ENCODE measurements at places on chromosomes 7 and 10. TPM values are rescaled to one million over a fixed set of nuclear protein-coding genes. Genes with fewer than 3 reads are reported as not detected.

The PTN gene
- total RNA-seq: not detected

- H3K27ac ChIP-seq: no peak overlapping the region
- DNase-seq: no peak
- H3K4me1 ChIP-seq: no peaks in the 10 kb centered on the region
- no peak overlapping the region for H3K4me3 ChIP-seq
- H3K36me3 ChIP-seq: no peaks in the 10 kb centered on the region
These were observed 43.6 kb downstream of the NKX6-2 start for GRCh38 chr10:132742167-132742836.

The SPDYE1 gene
- 0.24 TPM for total RNA-seq

DNA sequence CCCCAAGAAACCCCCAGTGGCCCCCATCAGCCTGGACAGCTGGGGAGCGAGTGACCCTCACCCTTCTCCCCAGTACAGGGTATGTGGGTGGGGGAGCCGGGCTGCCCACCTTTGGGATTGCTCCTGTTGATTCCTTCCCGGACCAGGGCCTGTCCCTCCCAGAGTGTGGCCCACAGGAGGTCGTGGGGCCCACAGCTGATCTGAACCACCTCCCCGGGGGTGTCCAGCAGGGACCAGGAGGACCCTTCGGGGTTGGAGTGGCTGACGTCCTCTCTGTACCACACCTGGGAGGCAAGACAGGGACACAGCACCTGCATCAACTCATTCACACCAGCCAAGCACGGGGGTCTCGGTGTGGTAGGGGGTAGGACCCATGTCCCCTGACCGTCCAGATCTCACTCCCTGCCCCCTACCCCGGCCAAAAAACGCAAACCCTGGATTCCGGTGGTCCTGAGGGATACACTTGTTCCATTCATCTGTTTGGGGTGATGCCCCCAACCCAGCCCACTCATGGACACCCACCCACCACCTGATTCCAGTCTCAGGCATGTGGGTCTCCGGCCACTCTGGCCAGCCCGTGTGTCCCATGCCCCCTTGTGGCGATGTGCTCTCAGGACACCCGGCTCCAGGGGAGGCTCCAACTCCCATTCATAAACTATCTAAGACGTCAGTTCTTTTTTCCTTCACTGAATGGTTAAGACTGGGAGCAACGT, 10.9 kb downstream of the TECPR1 start:
- H3K36me3 ChIP-seq: peaks cover 38% of the 10 kb centered on the region
- H3K4me3 ChIP-seq: no peak overlapping the region
- H3K4me1 ChIP-seq: no peaks in the 10 kb centered on the region
- no peak overlapping the region for H3K27ac ChIP-seq
- peak; percentile 51 for DNase-seq
- no peaks in the 10 kb centered on the region for H3K27me3 ChIP-seq

DNA sequence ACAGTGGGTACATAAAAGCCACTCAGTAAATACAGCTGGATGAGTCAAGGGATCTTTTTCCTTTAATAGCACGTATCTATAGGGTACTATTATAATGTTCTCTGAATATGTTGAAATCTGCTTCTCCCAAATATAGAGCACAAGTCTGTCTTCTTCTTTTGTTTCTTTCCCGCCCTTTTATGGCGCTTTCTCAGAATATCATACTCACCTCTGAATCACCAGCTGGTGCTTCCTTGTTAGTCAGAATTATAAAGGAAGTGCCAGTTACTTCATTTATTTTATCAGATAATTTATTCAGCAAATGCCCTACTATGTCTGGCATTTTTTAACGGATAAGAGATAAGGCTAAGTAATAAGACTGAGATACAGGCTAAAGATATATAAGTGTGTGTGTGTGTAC, 772.9 kb downstream of the SORCS3 start:
- no peak for DNase-seq
- H3K4me3 ChIP-seq: no peak overlapping the region
- H3K27ac ChIP-seq: no peak overlapping the region
- no peaks in the 10 kb centered on the region for H3K36me3 ChIP-seq
- H3K27me3 ChIP-seq: no peaks in the 10 kb centered on the region
- no peaks in the 10 kb centered on the region for H3K4me1 ChIP-seq

GRCh38 chr7:24334627-24335026, 50.6 kb downstream of the NPY start:
- H3K36me3 ChIP-seq: no peaks in the 10 kb centered on the region
- H3K27me3 ChIP-seq: no peaks in the 10 kb centered on the region
- no peak overlapping the region for H3K4me3 ChIP-seq
- no peak for DNase-seq

- H3K36me3 ChIP-seq: no peaks in the 10 kb centered on the region
- H3K27me3 ChIP-seq: peaks cover 62% of the 10 kb centered on the region
- peaks cover 14% of the 10 kb centered on the region for H3K4me1 ChIP-seq
- H3K27ac ChIP-seq: no peak overlapping the region
These were observed 1.9 kb upstream of the EBF3 start for GRCh38 chr10:129965959-129966358.

DNA sequence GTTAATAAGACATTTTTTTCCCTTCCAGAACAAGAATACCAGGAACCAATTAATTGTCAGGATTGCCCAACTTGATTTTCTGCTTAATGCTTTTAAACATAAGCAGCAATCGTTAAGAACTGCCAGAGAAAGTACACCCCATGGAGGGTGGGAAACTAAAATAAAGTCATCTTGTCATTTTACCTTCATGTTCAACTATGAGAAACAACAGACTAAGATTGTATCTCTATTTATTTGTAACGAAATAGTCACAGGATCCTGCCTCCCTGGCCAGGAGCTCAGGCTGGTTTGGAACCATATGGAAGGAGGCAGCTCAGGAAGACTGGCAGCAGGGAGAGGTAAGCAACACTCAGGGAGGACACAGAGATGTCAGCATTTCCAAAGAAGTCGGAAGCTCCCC, 129.6 kb downstream of the TNS3 start:
- DNase-seq: no peak
- no peak overlapping the region for H3K4me3 ChIP-seq
- no peaks in the 10 kb centered on the region for H3K36me3 ChIP-seq
- no peaks in the 10 kb centered on the region for H3K27me3 ChIP-seq

GRCh38 chr7:75920431-75921161, 5.6 kb downstream of the POR start:
- H3K36me3 ChIP-seq: peaks cover 3% of the 10 kb centered on the region
- H3K4me3 ChIP-seq: no peak overlapping the region
- no peak overlapping the region for H3K27ac ChIP-seq
- no peaks in the 10 kb centered on the region for H3K27me3 ChIP-seq

GRCh38 chr10:48285710-48286109, 11.2 kb upstream of the FRMPD2 start:
- no peak overlapping the region for H3K4me3 ChIP-seq
- DNase-seq: no peak
- peaks cover 3% of the 10 kb centered on the region for H3K4me1 ChIP-seq
- H3K27me3 ChIP-seq: no peaks in the 10 kb centered on the region

- H3K27me3 ChIP-seq: no peaks in the 10 kb centered on the region
- H3K27ac ChIP-seq: no peak overlapping the region
- H3K4me1 ChIP-seq: no peaks in the 10 kb centered on the region
- H3K4me3 ChIP-seq: no peak overlapping the region
These were observed 145.1 kb downstream of the NRP1 start for GRCh38 chr10:33189363-33189762.

DNA sequence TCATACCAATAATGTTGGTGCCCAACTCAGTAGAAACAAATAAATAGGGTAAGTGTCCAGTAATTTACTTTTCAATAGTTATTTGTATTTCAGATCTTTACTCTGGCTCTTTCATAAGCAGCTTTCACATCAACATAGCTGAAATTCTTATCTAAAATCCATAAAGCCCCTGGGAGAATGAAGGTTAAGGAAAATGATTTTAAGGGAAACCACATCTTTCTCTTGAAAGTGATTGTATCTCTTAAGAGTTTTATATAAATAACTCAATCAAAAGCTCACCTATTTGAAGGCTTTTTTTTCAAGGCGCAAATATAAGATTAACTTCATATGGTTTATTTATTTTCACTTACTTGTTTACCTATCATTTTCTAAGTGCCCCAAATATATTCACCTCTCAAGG, 324.4 kb downstream of the HGF start:
- no peak for DNase-seq
- no peak overlapping the region for H3K27ac ChIP-seq
- no peaks in the 10 kb centered on the region for H3K36me3 ChIP-seq
- H3K4me1 ChIP-seq: no peaks in the 10 kb centered on the region

The TRPV6 gene
- not detected for total RNA-seq

GRCh38 chr10:178723-179122, 43.5 kb downstream of the ZMYND11 start:
- H3K4me1 ChIP-seq: no peaks in the 10 kb centered on the region
- H3K4me3 ChIP-seq: no peak overlapping the region

The SLC29A4 gene
- total RNA-seq: 0.95 TPM

The RHBDD2 gene
- total RNA-seq: 45.2 TPM

DNA sequence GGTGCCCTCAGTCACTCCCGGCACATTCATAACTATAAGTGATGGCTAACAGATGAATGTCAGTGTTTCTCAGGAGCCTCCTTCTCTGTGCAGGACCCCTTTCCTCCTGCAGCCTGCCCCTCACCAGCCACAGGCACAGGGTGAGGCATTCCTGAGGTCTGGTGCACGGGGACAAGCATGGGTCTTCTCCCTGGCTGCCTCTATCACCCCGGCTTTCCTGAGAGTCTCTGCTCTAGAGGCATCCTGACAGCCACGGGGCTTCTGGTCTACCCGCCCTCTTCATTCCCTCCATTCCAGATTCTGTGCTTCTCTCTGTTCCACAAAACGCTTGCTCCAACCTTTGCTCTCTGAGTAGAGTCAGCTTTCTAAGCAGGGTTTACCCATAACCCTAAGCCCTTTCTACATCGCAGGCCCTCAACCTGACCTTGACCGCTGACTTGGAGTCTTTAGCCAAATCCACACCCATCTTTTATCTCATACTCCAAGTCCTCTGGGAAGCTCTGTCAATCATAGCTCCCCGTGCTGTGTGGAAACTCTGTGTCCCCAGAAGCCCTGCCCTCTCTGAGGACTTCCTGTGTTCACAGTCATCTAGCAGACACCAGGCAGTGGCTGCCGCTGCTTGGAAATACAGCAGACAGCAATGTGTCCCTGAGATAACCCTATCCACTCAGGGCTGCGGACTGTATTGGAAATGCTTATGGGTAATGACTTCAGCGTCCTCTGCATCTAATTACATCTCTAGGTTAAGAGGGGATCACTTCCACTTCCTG, 159.0 kb downstream of the SFMBT2 start:
- peaks cover 20% of the 10 kb centered on the region for H3K4me1 ChIP-seq
- H3K27ac ChIP-seq: no peak overlapping the region
- no peaks in the 10 kb centered on the region for H3K27me3 ChIP-seq
- H3K36me3 ChIP-seq: peaks cover 14% of the 10 kb centered on the region

GRCh38 chr10:109924087-109924486, 776 bp upstream of the XPNPEP1 start:
- no peak for DNase-seq
- H3K36me3 ChIP-seq: no peaks in the 10 kb centered on the region
- H3K4me3 ChIP-seq: no peak overlapping the region
- H3K27me3 ChIP-seq: no peaks in the 10 kb centered on the region
- H3K4me1 ChIP-seq: peaks cover 41% of the 10 kb centered on the region

- peaks cover 80% of the 10 kb centered on the region for H3K36me3 ChIP-seq
- no peaks in the 10 kb centered on the region for H3K27me3 ChIP-seq
- no peak overlapping the region for H3K4me3 ChIP-seq
- H3K27ac ChIP-seq: no peak overlapping the region
- DNase-seq: no peak
These were observed 26.9 kb downstream of the NOD1 start for GRCh38 chr7:30451539-30452279.

- no peak overlapping the region for H3K27ac ChIP-seq
- H3K4me3 ChIP-seq: no peak overlapping the region
- H3K4me1 ChIP-seq: no peaks in the 10 kb centered on the region
These were observed 348.2 kb downstream of the PTPRN2 start for GRCh38 chr7:158239290-158239981.

DNA sequence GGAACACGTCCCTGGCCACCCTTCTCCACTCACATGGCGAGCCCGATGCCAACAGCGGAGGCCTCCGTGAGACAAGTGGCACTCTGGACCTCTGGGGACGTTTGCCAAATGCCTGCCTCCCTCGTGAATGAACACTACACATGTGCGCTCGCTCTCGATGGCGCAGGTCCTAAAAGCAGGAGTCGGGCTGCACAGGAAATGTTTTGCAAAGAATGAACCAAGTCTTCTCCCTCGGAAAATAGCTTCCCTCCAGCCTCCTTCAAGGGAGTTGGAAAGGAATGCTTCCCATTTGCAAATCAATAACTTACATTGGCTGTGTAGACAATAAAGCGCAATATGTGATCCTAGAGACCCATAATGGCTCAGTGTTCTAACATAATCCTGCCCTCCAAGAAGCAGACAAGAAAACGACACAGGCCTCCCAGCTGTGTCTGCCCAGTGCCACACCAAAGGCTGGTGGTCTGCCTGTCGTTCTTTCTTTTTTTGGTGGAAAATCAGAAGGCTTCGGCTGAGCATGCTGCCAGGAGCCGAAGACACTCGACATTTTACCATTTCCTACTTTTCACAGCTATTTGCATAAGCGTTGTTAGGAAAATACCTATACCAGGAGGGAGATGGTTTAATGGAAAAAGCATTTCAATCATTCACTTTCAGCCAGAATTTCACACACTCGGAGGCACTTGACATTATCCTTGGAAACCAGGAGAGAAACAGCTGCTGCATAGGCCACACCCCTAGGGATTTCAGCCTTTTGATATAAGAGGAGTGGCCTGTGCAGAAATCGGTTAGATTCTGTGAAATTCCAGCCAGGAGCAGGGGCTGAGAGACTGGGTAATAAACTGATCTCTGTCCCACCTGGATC, 38.4 kb downstream of the ATXN7L1 start:
- H3K4me1 ChIP-seq: peaks cover 10% of the 10 kb centered on the region
- no peaks in the 10 kb centered on the region for H3K27me3 ChIP-seq
- no peak overlapping the region for H3K4me3 ChIP-seq
- no peak overlapping the region for H3K27ac ChIP-seq

Data from natural killer cell (primary cell).